ENCODE measurements at places on chromosomes 12 and 14.

GRCh38 chr14:23916446-23916845, 37.1 kb upstream of the DHRS4 start:
- DNase-seq: no peak

DNA sequence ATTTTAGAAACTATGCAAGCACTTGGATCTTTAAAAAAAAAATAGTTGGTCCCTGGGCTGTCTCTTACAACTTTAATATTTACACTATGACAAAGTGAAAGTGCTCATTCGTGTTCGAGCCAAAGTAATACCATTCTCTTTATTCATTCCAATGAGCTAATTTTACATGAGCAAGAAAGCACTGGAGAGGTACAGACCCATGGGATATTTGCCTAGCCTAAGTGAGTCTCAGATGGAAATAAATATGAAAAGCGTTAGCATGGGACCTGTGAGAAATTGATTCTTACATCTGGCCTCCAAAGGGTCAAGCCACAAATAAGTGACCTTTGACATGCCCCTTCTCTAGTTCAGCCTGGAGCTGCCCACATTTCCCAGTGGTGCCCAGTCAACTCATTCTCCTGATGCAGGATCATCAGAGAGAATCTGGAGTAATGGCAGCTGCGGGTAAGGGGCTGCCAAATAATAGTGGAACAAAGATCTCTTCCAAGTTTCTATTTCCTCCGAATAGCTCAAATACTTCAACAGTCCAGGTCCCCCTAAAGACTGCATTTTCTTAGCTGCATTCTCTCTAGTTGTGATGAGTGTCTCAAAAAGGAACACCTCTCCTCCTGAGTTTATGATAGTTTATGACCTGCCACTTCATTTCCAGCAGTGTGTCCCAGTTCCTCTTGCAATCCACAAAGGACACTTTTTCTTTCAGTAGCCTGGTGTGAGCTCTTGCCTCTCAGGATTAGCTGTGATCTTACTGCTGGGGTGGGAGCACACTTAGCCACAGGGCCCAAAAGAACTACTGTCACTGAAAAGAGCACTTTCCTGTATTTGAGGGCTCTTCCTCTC, 208.2 kb downstream of the DAD1 start:
- DNase-seq: no peak

DNA sequence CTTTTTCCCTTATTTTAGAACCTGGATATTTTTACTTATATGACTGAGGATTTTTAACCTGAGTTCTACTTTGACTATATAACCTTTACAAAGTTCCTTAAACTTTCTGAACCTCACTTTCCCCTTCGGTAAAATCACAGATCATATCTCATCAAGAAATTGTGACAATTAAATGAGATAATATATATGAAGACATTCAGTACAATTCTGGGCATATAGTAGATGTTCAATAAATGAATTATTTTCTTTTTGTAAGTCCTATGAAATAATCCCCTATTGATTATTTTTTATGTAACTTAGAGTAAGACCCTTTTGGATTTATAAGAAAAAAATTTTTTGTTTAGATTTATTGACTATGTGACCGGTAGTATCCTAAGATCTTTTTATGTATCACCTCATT, 17.6 kb upstream of the FAM177A1 start:
- no peak for DNase-seq

GRCh38 chr14:95644981-95645380, 41.2 kb upstream of the TCL1B start:
- DNase-seq: no peak

- DNase-seq: no peak
Measured at GRCh38 chr12:49021292-49021915, 2.8 kb upstream of the PRKAG1 start.

GRCh38 chr14:28243600-28243999, 523.0 kb upstream of the FOXG1 start:
- no peak for DNase-seq

GRCh38 chr12:122537021-122537420, 10.0 kb downstream of the KNTC1 start:
- DNase-seq: no peak

DNA sequence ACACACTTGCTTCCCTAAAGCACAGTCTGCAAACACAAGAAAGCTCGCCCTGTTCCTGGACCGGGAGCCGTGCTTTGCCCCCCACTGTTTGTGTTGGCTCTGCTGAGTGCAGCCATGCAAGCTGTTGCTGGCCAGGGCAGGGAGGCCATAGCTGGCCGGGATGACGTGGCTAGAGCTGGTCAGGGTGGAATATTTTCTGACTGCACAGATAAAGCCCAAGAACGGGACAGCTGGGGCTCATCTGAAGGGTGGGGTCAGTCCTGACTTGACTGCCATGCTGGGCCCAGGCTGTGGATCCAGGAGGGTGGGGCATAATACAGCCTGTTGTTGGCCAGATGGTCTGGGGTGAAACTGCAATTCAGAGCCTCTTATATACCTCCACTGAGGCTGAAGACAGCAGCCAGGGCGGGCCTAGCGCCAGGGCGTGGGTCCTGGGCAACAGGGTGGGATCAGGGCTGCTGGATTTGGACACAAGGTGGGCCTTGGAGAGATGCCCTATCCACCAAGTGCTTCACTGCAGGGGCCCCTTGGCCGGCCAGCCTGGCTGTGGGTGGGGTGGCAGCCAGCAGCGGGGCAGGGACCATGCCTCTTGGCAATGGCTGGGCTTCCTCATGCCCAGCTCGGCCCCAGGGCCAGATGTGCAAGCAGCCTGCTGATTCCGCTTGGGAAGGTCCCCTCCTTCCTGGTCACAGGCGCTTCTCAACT, 14.8 kb downstream of the KMT5A start:
- DNase-seq: no peak

- DNase-seq: no peak
Measured at GRCh38 chr14:104528496-104528895, 51.1 kb upstream of the C14orf180 start.

GRCh38 chr14:95018821-95019220, 138.5 kb downstream of the DICER1 start:
- no peak for DNase-seq

DNA sequence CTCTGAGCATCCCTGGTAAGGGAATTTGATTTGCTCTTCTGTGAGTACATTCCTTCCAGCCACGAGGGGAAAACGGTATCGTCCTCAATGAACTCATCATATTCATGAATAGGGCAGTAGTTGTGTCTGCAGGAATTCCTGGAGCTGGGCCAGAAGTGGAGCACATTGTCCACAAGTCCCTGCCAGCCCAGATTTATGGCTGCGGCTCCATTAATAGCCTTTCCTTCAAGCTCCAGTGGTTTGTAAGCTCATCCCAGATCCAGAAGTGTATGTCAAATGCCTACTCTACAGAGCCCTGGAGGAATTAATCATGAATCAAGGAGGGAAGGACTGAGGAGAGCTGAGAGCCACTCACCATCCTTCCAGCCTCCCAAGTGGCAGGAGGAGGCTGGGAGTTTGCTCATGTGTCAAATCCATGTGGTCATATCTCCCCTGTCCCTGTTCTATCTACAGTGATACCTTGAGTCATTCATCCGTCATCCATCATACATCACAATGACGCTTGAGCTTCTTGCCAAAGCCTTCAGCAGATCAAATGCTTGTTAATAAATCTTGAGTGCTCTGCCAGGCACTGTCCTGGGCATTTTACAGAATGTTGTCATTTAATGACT, 65.5 kb downstream of the SVOP start:
- DNase-seq: no peak

DNA sequence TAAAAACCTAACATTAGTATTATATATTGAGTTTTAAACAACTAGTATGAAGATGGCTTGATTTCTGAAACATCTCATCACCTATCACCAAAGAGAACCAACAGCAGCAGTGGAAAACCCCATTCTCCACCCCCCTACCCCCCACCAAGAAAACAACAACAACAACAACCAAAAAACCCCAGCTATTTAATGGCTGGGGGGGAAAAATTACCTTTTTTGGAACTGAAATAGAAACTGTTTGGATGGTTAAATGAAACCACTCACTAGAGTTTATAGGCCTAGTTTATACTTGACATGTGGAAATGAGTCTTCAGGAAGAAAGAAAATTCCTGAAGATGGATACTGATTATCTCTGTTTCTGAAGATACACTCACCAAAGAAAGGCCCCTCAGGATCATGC, 30.3 kb downstream of the PPP2R5E start:
- DNase-seq: no peak

Measured in activated CD8-positive, alpha-beta memory T cell treated with anti-CD3 and anti-CD28 coated beads for 24 hours (primary cell).